ENCODE measurements at places on chromosomes 5 and 9.

DNA sequence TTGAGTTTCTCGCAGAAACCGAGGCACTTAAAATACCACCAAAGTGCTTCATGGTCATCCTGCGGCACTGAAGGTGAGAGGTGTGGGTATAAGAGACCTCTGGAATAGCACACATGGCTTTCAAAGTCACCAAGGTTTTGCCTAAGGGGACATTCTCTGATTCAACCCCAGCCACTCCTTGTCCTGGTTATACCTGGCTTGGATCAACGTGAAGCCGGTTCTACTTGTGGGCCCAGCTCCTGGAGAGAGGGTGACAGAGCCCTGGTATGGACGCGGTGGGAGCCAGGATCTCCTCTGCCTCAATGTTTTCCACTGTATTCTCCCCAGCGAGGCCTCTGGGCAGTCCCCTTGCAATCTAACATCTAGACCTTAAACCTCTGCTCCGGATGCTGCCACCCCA lies 132.0 kb downstream of the FSTL4 start:
- DNase-seq: no peak

DNA sequence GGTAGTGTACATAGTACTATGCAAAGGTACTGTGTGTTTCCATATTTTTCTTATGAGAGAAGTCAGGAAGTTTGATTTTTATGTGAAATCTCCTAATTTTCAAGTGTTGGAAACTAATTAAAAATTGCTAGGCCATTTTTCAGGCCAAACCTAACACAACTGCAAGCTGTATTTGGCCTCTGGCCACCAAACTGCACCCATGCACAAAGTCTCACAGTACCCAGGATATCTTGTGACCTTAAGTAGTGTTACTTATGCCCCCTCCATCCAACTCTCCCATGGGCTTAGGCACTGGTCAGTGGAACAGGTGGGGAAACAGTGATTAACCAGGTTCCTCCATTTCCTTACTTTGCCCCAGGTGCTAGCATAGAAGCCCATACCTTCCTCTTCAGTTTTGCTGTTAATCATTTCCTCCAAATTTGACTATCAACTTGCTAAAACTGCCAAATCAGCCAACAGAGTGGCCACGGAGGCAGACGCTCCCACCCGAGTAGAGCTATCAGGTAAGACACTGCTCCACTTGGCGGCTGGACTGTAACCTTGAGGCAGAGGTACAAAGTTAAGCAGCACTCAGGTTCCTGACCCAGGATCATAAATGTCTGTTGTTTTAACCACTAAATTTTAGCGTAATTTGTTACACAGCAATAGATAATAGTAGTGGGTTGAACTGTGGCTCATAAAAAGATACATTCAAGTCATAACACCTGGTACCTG lies 19.5 kb upstream of the KIF27 start:
- DNase-seq: no peak

DNA sequence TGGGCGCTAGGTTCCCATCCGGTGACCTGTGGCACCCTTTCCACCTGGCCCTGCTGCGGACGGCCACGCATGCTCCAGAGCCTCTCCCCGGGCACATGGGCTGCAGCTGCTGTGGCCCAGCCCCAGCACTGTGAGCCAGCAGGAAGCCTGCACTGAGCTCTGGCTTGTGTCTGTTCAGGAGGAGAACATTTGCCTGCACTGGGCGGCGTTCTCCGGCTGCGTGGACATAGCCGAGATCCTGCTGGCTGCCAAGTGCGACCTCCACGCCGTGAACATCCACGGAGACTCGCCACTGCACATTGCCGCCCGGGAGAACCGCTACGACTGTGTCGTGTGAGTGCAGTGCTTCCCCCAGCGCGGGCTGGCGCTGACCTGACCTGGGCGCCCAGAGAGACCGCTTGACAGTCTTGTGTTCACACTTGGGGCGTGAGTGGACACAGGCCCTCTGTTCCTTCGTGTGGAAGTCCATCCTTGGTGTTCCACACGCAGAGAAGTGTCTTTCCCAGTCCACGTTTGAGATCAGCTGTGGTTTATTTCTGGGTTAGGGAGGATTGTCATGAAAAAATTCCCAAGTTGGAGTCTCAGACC lies 66.2 kb upstream of the CACNA1B start:
- no peak for DNase-seq

DNA sequence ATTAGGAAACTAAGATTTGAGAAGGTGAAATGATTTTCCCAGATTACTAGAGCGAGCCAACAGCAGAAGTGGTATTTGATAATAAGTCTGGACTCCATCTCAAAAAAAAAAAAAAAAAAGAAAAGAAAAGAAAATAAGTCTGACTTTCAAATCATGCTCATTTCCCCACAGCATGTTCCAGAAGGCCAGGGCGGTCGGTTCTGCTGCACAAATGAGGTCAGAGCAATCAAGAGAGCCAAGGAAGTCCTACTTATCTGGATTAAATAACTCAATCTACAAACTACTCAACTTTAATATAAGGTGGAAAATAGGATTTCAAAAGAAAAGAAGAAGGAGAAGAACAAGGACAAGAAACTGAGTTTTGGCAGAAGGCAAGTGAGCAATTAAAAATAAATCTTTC lies 130.4 kb upstream of the RASA1 start:
- DNase-seq: no peak

- DNase-seq: no peak
Measured at GRCh38 chr5:32155211-32155610, 18.9 kb downstream of the GOLPH3 start.

DNA sequence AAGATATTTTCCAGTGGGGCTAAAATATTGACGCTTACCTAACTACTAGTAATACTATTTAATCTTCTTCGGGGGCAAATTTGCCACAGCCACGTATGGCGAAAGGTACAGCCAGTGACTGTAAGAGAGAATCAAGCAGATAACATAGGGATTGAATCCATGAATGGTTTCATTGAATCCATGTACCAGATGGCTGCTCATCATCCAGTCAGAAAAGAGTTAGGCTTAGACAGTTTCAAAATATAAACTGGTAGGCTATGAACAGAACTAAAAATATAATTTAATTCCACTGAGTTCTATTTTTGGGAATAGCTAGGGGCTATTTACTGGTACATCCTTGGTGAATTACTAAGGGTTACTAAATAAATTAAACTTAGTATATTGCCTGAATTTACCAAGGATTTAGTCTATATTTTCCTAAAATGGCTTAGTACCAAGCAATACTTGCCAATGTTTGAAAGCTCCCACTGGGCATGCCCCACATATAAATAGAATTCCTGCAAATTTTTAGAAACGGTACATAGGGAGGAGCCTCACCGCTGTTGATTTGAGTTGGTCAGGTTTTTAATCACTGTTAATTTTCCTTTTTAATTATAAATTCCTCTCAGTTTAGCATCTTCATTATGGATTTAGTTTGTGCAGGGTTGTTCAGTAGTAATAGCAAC lies 55.8 kb upstream of the VLDLR start:
- DNase-seq: no peak

DNA sequence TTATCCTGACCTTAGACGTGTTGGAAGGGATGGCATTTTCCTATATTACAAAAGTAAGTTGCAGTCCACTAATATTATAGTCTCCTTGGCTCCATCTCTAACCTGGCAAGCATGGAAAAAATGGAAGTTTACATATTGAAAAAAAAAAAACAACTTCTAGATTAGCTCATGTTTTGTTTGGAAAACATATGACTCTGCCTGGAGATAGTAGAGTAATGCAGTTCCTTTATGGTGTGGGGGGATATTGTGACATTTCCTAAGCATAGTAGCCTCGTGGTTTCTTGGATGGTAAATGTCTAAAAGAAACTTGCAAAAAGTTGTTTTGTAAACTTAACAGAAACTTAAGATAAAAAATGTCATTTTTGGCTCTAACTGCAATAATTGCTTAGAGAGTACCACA lies 244.4 kb upstream of the FBXL7 start:
- no peak for DNase-seq
